Activated gamma-delta T cell (primary cell): ENCODE measurements at places on chromosomes 12 and 14.

GRCh38 chr12:7060353-7060954 lies at the start of gene C1S:
Gene C1S (plus strand): TSS chr12:7060718. CDS start chr12:7061913, 1,195 bp downstream.
- no peak for DNase-seq

- DNase-seq, result no peak
Observed at GRCh38 chr14:98949051-98949450, 322.9 kb downstream of the BCL11B start.

DNA sequence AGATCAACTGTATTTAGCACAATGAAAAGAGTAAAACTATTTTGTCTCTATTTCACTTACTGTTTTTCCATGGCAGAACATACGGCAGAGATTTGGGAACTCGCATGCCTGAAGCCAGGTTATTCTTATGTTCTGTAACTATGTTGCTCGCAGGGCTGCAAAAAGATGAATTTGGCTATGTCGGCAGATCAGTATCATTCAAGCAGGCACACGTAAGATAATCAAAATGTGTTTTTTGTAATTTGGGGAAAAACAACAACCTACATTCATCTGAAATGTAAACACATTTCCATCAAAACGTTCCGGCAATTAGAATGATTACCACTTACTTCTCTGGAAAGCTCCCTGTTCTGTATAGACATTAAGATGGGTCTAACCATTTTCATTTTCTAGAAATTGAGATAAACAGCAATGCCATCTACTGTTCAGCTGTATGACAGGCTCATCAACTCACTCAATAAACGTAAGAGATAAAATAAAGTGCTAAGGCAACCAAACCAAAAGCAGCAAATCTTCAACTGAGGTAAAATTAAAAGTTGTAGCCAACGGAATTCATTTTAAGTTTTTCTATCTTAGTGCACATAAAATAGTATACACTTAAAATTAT lies 13.0 kb downstream of the GTSF1 start:
- DNase-seq, result no peak

GRCh38 chr14:54300881-54301280 lies 95.9 kb upstream of the CDKN3 start:
- DNase-seq, result no peak

DNA sequence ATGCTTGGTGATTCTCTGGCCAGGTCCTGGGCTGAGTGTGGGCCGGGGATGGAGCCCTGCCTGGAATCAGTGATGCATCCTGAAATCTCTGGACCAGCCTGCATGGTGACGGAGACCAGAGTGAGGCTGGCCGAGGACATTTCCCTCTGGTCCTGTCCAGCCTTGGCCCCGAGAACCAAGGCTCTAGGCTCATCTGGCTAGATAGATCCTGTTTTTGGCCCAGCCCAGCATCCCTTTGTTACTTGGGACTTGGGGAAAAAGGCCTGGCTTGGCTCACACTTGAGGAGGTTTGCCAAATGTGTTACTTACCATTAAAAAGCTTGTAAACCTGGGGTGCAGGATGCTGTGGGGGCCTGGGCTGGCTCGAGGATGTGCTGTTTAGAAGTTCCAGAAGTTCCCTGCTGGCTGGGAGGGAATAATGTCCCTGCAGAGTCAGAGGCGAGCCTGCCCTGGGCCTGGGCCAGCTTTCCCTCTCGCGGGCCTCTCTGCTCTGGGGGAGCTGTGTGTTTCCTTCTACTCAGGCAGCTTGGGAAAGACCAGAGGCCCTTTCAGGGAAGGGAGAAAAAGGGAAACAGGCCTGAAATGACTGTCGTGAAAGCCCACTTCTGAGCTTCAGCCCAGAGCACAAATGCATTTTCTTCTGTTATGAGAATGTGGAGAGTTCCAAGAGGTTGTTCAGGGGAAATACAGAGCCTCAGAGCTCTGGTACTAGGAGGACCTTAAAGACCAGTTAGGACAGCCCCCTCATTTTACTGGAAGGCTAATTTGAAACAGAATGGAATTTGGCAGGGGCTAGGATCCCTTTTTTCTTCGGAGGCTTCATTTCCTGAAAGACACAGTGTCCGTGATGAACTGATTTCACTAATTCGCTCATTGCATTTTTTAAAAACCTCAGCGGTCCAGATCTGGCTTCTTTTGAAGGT lies 47.2 kb upstream of the CTDSP2 start:
- DNase-seq, result no peak
